IPS DF 6.9 (cell line): ENCODE measurements at places on chromosomes 7 and 10.

GRCh38 chr10:32960022-32960421, 2.0 kb upstream of the ITGB1 start:
- no peak for DNase-seq

DNA sequence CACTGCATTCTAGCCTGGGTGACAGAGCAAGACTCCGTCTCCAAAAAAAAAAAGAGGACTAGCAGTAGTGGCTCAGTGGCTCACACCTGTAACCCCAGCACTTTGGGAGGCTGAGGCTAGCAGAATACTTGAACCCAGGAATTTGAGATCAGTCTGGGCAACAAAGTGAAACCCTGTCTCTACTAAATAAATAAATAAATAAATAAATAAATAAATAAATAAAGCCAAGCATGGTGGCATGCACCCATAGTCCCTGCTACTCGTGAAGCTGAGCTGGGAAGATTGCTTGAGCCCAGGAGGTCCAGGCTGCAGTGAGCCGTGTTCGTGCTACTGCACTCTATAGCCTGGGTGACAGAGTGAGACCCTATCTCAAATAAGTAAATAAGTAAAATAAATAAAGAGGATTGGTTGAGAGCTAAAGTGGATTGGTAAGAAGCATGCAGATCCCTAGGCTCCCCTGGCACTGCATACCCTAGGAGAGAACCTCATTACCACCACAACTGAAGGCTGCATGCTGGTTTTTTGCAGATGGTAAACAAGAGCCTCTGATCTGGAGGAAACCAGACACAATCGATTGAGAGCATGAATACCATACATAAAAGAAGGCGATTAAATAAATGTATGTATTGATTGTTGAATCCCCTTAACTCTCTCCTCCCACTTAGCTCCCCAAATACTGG, 163.2 kb downstream of the REEP3 start:
- DNase-seq, result no peak

DNA sequence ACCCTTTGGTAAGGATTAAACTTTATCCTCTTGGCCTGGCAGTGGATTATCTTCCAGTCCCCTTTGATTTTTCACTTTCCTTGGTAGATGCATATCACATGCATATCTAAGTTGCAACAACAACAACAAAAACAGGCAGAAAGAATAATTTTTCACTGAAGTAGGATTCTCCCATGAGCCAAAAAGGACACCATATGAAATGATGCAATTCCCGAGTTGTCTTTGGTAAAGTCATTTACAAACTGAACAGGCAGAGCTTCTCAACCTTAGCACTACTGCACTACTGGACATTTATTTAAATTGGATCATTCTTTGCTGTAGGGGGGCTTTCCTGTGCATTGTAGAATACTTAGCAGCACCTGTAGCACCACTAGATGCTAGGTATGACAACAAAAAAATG, 195.0 kb downstream of the RELN start:
- no peak for DNase-seq

- DNase-seq, result no peak
These were observed 879.1 kb upstream of the C7orf33 start for GRCh38 chr7:147711447-147711846.

- DNase-seq, result no peak
These were observed 107.9 kb upstream of the PPIF start for GRCh38 chr10:79239275-79239779.

- DNase-seq, result no peak
These were observed 48.8 kb upstream of the SLC35B4 start for GRCh38 chr7:134365341-134366054.
